Kidney epithelial cell (primary cell): ENCODE measurements at places on chromosomes 11 and 22. TPM values are rescaled to one million over a fixed set of nuclear protein-coding genes. Genes with fewer than 3 reads are reported as not detected.

- DNase-seq = no peak
Measured at GRCh38 chr22:44683881-44684280, 18.1 kb upstream of the PRR5 start.

The OAF gene
- 45.2 and 45.5 TPM in 2 replicates for total RNA-seq

DNA sequence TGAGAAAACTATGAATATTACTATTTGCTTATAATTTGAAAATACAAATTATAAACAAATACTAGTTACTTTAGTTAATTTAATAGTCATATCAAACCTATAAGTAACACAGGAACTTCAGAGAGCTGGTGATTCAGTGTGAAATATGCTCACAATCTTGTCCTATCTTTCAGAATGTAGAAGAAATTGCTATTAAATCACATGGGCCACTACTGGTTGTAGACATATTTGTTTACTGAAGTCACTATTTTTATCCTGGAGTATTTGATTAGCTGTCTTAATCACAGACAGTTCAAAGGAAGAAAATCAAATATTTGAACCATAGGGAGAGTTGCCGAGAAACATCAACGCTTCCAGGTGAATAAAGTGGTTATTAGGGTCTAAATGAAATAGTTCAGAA is 187.6 kb upstream of the ANO3 start:
- no peak for DNase-seq

- no peak for DNase-seq
Measured at GRCh38 chr11:83687787-83688186, 401.6 kb upstream of the CCDC90B start.

The SHISAL1 gene
- 0.71 and 1.4 TPM in 2 replicates for total RNA-seq

DNA sequence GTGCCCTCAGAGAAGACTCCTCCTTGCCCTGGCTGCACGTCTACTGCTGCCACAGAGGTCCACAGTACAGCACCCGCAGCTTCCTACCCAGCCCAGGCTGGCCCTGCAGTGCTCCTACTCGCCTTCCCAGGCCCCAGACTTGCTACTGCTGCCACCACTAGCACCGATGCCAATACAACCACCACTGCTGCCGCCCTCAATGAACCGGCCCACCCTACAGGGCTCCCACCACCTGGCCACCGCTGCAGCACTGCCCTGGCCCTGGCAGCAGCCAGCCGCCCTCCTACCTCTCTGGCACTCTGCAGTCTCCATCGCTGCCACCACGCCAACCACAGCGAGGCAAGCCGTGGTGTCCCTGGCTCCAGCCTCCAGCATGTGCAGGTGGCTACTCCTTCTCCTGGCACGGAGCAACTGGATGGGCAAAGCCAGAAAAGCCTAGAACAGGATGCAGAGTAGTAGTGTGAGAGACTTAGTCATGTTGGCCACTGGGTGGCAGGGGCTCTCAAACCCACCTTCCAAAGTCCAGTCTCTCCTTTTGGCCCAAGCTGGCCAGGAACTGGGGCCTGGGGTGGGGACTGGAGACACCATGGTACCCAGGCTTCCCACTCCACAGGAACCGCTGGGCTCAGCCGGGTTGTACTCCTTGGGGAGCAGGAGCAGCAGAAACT is 39.4 kb downstream of the C22orf42 start:
- DNase-seq = no peak

The SLC22A6 gene
- not detected in 2 replicates for total RNA-seq

GRCh38 chr22:19042285-19043120 is 79.7 kb downstream of the DGCR2 start:
- no peak for DNase-seq

- no peak for DNase-seq
Measured at GRCh38 chr22:24106385-24107381, 74.6 kb upstream of the SUSD2 start.

GRCh38 chr22:47835726-47836125 is 1073.3 kb downstream of the TBC1D22A start:
- peak; percentile 93 for DNase-seq

DNA sequence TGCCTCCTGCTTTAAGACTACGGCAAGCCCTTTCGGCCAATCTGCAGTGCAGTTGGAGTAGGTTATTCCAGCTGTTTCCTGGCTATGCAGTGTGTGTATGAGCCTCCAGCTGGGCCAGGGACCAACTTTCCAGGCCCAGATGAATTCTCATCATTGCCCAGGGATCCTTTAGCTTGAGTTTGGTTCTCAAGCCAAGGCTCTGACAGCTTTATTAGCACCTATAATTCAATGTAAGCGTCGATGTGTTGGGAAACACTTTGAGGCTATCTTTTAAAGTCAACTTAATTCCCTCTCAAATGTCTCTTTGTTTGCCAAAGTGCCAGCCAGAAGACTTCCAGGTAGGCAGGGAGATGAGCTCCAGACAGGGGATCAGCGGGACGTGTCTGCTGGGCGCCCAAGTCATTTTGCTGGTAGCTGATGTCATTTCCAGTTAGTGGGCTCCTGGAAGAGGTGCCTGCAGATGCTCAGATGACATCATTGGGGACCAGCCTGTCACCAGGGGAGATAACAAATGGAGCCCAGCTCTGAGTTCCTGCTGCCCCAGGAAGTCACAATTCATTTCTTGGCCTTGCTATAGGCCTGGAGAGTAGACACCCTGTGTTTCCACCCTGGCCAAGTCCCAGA is 520.4 kb downstream of the SOX6 start:
- no peak for DNase-seq

- no peak for DNase-seq
Measured at GRCh38 chr22:17100621-17101020, 15.8 kb downstream of the IL17RA start.

The IL17REL gene
- total RNA-seq = not detected in 2 replicates

The TESMIN gene
- total RNA-seq = 3.8 and 7.7 TPM in 2 replicates

The FADS3 gene
- 134 and 152 TPM in 2 replicates for total RNA-seq

The CLDN25 gene
- total RNA-seq = not detected in 2 replicates

The OR8A1 gene
- total RNA-seq = not detected in 2 replicates

The CSNK2A3 gene
- total RNA-seq = 2.4 and 3.4 TPM in 2 replicates

- no peak for DNase-seq
Measured at GRCh38 chr22:30863081-30863833, 105.3 kb downstream of the MORC2 start.

The APOBEC3A gene
- 0.34 and 1.0 TPM in 2 replicates for total RNA-seq

The OR51B5 gene
- total RNA-seq = not detected in 2 replicates

The SLC17A6 gene
- not detected in 2 replicates for total RNA-seq

- DNase-seq = no peak
Measured at GRCh38 chr11:82494988-82495432, 238.7 kb downstream of the FAM181B start.

- no peak for DNase-seq
Measured at GRCh38 chr11:5467527-5467926, 18.4 kb downstream of the OR51I2 start.

GRCh38 chr11:66176650-66177049 is 91.8 kb upstream of the RAB1B start:
- no peak for DNase-seq

- DNase-seq = no peak
Measured at GRCh38 chr11:16790486-16791190, 52.2 kb downstream of the C11orf58 start.

The GNAZ gene
- 8.0 and 9.2 TPM in 2 replicates for total RNA-seq

DNA sequence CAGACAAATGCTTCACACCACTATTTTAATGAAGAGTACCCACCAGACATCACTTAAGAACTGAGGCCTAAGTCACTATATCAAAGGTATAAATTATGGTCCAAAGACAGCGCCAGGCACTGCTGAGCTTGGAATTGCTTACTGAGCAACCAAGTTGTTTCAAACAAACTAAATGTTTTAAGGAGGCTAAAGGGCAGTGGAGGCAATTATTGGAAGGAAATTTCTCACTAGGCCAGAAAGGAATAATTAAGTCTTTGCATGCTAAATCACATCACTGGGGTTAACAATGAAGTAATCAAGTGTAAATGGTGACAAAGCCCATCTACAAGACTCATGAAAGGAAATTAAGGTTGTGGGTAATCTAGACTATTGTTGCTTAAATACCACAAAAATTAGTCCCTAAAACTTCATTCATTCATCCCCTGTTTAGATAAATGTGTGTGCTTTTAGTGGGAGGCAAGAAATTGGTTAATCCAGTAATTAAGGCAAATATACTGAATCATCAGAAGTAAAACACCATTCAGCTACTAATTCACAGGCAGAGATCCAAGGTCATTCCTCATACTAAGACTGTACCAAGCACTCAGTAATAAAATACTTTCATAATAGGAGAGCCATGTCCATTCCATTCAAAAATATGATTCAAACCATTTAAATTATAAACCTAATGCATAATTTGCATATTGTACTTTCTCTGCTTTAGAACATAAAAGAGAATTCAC is 21.2 kb downstream of the LGR4 start:
- DNase-seq = no peak

GRCh38 chr22:20940186-20940651 is 23.0 kb downstream of the CRKL start:
- no peak for DNase-seq

DNA sequence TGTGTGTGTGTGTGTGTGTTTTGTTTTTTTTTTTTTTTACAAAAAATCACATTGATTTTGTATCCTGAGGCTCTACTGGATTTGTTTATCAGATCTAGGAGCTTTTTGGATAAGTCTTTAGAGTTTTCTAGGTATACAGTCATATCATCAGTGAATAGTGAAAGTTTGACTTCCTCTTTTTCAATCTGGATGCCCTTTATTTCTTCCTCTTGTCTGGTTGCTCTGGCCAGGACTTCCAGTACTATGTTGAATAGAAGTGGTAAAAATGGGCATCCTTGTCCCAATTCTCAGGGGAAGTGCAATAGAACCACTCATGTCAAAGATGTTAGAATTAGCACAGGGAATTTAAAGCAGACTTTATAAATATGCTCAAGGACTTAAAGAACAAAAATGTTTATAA is 32.6 kb upstream of the PRDM11 start:
- no peak for DNase-seq

The UPB1 gene
- total RNA-seq = not detected in 2 replicates

GRCh38 chr11:128551058-128551457 is 36.3 kb downstream of the ETS1 start:
- no peak for DNase-seq

DNA sequence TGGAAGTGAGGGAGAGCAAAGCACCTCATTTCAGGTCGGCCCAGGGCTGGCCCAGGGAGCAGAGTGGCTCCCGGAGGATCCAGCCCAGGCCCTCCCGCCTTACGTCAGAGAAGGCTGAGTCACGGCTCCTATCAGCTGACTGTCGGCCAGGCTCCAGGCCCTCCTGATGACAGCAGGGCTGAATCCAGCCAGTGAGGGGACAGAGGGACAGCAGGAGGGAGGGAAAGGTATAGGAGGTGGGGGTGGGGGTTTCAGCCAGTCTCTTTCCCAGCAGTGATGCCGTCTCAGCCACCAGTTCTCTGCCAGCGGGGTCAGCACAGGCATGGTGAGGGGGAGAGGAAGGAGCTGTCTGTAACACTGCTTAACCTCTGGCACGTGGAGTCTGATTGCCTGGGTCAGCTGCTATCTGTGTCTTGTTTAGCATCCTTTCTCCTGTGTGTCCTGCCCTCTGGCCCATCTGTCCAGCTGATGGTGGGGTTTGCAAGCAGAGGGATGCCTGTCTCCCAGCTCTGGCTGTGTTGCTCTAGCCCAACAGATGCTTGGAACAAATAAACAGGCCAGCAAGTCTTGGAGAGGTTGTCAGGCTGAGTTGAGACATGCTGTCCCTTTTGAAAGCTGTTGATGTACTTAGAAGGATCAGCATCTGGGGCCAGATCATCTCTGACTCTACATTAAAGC is 74.0 kb downstream of the ADAMTS15 start:
- peak; percentile 64 for DNase-seq

GRCh38 chr11:9516113-9516512 is 55.3 kb downstream of the ZNF143 start:
- DNase-seq = no peak

- DNase-seq = no peak
Measured at GRCh38 chr22:49738006-49738405, 89.7 kb downstream of the BRD1 start.

The OR6T1 gene
- 0.34 TPM in 1 of 2 replicates, not detected in the other for total RNA-seq

- DNase-seq = no peak
Measured at GRCh38 chr11:3664032-3664630, 7.1 kb downstream of the CHRNA10 start.

DNA sequence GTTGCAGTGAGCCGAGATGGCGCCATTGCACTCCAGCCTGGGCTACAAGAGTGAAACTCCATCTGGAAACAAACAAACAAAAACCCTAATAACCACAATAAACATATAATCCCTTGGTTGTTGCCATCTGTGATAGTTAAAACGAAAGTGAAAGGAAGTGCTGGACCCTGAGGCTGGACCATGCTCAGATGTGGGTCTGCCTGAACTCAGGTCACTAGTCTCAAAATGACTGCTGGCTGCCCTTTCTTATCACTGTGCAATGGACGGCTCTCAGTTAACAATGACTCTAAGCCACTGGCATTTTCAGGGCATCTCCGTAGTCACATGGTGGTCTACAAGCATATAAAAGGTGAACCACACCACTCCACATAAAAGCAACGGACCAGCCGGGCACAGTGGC is 48.2 kb upstream of the FTH1 start:
- DNase-seq = no peak

The NAALAD2 gene
- total RNA-seq = 0.27 and 0.88 TPM in 2 replicates

GRCh38 chr11:76603202-76603601 is 67.3 kb downstream of the LRRC32 start:
- no peak for DNase-seq

The ART5 gene
- 0.21 and 0.54 TPM in 2 replicates for total RNA-seq

DNA sequence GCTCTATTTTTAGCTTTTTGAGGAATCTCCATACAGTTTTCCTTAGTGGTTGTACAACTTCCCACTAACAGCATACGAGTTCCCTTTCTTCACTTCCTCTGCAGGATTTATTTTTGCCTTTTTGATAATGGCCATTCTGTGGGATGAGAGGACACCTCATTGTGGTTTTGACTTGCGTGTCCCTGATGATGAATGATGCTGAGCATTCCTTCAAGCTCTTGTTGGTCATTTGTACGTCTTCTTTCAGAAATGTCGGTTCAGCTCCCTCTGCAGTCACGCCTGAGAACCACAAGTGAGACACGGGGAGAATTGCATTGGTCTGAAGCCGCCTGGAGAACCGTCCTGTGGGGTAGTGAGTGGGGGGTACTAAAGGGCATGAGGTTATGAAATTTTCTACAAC is 2.0 kb upstream of the KRTAP5-10 start:
- no peak for DNase-seq

GRCh38 chr11:116356451-116356850 is 416.3 kb downstream of the BUD13 start:
- no peak for DNase-seq

- no peak for DNase-seq
Measured at GRCh38 chr11:14190992-14191778, 167.8 kb downstream of the RRAS2 start.

- no peak for DNase-seq
Measured at GRCh38 chr11:122728561-122728960, 73.0 kb downstream of the UBASH3B start.

- DNase-seq = no peak
Measured at GRCh38 chr22:47397673-47398072, 635.2 kb downstream of the TBC1D22A start.
